Epithelial cell of proximal tubule (primary cell): ENCODE measurements at places on chromosomes 1 and 21. TPM values are rescaled to one million over a fixed set of nuclear protein-coding genes. Genes with fewer than 3 reads are reported as not detected.

HOOK1 gene
- total RNA-seq: 3.6 and 4.2 TPM in 2 replicates

- DNase-seq: no peak
Observed at GRCh38 chr1:200262326-200262965, 147.4 kb downstream of the ZNF281 start.

CYP4X1 gene
- total RNA-seq: 0.46 TPM in 1 of 2 replicates, not detected in the other

DNA sequence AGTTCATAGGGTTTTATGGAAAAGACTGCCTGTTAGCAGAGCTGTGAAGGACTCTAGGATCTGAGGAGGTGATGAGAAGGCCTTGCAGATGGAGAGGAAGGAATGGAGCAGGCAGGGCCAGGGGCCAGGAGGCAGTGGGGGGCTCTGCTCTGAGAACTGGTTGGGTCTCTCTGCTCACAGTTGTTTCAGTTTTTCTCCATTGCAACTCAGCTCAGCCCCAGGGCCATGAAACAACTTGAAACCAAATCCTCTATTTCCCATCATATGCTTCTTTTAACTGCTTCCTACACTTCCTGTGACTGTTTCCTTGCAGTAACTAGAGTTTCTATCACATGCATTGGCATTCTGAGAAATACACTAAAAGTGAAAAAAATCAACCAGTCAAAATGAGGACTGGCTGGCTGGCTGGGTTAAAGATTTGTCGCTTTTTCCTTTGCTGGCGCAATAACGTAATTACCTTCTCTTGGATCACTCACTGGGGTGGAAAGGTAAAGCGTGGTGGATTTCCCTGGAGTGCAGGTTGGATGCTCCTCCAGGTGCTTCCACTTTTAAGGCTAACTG lies 172.0 kb downstream of the CDC7 start:
- no peak for DNase-seq

DNA sequence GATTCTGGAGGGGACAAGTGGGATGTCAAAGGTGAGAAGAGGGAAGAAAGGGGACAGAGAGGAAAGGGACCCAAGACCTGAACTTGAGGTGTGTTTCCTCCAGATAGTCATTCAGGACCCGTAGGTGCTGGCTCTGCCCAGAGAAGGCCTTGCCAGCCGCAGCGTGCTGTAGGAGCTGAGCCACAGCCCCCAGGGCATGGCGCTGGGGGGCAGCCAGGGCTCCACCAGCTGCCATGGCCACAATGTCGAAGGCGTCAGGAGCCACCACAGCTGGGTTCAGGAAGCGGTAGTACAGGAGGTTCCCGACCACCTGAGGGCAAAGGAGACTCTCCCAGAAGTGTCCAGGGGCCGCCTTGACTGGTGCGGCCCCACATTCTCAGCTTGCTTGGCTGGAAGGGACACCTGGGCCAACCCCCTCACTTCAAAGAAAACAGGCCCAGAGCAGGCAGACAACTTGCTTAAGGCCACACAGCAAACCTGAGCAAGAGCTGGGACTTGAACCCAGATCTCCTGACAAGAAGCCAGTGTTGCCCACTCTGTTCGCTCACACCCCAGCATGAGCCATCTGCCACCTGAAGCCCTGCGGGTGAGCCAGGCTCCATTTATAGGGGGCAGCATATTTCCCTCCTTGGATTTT lies 34.0 kb upstream of the MEF2D start:
- DNase-seq: no peak

GRCh38 chr21:34499116-34499515 lies 12.9 kb downstream of the KCNE1 start:
- no peak for DNase-seq

DNA sequence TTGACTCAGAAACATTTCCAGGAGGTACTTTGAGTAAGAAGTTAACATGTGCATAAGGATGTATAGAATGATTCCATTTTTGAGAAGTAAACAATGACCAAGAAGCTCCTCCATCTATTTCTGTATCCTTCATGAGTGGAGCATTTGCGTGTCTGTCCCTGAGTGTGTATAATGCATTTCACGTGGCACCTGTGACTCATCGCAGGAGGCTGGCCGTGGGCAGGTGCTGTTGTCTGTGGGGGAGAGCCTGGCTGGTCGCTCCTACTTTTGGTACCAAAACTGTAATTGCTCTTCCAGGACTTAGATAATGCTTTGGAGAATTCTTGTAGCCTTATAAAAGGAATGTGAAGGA lies 16.5 kb downstream of the SLC37A1 start:
- no peak for DNase-seq

NID1 gene
- 19.2 and 23.2 TPM in 2 replicates for total RNA-seq

- no peak for DNase-seq
Observed at GRCh38 chr1:67142931-67143330, 8.2 kb upstream of the C1orf141 start.

- peak; percentile 13 for DNase-seq
Observed at GRCh38 chr1:15272009-15272781, 25.2 kb downstream of the FHAD1 start.

MYBPH gene
- total RNA-seq: not detected in 2 replicates

DNA sequence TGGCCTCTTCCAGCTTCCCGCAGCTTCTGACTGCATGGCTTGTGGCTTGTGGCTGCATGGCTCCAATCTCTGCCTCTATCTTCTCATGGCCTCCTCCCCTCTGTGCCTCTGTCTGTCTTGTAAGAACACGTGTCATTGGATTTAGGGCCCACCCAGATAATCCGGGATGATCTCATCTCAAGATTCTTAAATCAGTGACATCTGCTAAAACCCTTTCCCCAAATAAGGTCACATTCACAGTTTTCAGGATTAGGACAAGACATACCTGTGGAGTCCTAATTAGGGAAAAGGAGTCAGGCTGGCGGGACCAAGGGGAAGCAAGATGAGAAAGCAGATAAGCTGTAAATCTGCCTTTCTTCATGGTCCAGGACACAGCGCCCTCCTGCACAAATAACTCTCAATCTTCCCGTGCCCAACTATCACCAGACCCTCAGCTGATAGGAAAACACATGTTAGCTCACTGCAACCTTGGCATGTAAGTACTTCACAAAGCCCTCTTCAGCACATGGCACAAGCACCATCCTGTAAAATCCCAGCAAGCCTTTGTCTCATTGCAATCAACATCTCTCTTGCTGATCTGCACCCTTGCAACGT lies 82.2 kb downstream of the SPSB1 start:
- no peak for DNase-seq

MMP23B gene
- 3.5 and 15.0 TPM in 2 replicates for total RNA-seq

KCNJ9 gene
- total RNA-seq: not detected in 2 replicates

GPR89B gene
- total RNA-seq: 9.1 and 10.6 TPM in 2 replicates

DNA sequence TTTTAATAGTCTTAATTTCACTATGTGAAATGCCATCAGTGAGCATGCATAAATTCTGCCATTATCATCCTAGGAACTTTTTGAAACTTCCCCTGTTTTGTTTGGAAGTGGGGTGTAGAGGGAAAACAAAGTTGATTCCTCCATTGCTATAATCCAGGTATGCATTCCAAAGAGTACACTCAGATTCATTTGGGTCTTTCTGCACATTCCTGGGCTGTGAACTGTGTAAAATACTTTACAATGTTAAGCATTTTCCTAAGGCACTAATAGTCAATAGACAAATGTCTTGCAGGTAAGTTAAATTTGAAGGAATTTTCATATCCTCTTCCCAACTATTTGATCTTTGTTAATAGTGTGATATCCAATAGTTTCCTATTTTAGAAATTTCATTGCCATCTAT lies 36.2 kb downstream of the SGIP1 start:
- DNase-seq: peak; percentile 54

DNA sequence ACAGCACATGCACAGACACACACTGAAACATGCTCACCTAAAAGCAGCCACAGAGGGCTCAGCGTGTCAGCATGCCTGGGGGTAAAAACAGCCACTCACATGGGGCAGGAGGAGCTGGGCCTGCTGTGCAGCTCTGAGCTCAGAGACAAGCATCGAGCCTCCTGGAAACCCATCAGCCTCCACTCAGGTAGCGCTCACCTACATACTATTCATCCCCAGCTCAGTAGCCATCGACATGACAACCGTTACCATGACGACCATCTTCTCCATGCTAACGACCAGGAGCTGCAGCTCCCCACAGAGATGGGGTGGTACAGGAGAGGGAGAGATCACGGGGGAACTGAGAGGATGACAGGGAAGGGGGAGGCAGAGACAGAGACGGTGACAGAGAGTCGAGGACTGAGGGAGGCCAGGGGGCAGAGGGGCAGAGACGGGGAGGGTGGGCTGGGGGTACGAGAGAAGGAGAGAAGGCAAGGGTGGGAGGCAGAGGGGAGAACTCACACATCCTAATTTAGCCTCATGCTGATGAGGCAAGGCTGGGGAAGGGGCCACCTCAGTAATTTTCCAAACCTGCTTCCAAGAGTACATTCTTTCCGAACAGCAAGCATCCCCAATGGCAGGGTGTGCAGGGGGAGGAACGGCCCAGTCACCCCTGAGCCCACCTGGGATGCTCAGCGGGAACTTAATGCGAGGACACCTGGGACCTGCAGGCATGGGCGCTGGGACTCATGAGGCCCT lies 28.4 kb downstream of the SDC3 start:
- DNase-seq: no peak

EDARADD gene
- total RNA-seq: 1.1 and 3.3 TPM in 2 replicates

DNA sequence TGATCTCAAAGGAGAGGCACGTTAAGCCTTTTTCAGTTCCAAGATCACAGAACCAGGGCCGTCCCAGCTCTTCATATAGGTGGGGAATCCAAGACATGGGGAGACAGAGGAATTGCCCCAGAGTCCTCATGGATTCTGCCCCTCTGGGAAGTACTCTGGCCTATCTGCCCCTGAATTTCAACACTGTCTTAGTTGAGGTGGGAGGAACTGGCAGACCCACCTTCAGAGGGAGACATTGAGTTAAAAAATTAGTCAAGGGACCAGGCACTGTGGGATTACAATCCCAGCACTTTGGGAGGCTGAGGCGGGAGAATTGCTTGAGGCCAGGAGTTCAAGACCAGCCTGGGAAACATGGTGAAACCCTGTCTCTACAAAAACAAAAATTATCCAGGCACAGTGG lies 2.1 kb upstream of the KNCN start:
- DNase-seq: no peak

CYP4A11 gene
- not detected in 2 replicates for total RNA-seq

DNA sequence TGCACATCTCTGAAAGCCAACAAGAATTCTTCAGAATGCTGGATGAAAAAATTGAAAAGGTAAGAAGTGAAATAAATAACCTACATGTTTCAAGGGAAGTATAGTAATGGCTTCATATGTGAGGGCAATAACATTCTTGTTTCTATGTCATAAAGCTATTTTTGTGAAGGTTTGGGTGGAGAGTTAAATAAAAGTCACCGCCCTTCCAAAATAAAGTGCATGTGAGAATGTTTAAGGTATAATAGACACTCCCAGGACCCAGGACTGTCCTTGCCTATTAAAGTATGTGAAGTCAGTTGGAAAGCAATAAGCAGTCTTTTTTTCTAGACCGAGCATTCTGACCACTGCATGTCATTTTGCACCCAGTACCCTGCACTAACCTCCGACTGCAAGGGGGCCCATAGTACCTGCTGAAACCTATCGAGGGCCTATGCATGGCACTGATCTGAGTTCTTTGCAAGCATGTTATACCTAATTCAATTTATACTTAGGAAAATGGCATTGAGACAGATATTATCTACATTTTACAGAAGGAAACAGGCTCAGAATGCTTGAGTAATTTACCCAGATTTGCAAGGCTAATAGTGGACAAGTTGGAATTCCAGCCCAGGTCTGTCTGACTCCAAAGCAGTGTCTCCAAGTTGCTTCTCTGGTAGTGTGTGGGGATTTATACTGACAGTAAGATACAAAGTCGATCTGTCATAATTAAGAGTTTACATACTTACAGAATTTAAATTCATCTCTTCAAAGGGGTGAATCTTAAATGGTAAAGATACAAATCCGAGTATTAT lies 156.1 kb downstream of the EDEM3 start:
- DNase-seq: no peak

CLCA4 gene
- total RNA-seq: not detected in 2 replicates

DNA sequence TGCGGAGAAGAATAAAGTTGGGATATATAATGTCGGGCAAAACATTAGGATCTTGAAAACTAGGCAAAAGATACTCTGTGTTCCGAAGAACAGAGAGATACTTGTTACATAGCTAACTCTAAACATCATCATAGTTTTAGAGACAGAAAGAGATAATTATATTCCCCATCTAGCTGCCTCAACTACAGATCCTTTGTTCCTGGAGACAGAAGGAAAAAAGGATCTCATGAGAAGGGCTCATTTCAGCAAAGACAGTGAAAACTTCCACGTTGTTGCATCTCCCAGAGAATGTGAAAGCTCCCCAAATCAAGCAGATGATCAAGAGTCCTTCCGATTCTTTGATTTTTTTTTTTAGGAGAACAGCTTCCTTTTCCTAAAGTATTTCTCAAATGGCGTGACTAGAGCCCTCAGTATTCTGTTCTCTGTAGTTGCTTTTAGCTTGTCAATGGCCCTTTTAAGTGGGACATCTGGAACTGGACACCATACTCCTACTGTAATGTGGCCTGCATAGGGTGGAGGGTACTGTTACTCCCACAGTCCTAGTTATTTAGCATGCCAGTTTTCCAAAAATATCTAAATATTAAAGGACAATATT lies 1048.2 kb downstream of the TTLL7 start:
- no peak for DNase-seq

RBM8A gene
- 228 and 360 TPM in 2 replicates for total RNA-seq

RNU1-3 gene
- total RNA-seq: under 0.01 TPM in 2 replicates

NR1I3 gene
- not detected in 2 replicates for total RNA-seq

ST6GALNAC5 gene
- total RNA-seq: 1.3 and 1.4 TPM in 2 replicates

CELA3A gene
- total RNA-seq: not detected in 2 replicates

DNA sequence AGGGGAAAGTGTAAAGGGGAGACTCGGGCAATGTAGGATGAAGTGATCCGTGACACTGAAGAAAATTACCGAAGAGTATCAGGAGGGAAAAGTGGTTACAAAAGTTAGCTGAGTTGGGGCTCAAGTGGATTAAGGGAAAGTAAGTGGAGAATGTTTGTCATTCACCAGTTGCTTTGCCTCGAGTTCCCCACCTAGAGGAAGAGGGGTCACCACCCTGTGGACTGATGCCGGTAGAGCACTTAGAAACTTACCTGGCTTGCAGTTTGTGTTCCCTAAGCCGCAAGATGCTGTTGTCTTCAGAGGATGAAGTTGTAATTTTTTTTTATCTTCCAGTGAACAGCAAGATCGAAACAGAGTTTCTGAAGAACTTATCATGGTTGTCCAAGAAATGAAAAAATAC lies 1.0 kb downstream of the PER3 start:
- DNase-seq: no peak
